ENCODE measurements at places on chromosomes 7 and 10.
A peak's percentile ranks its signal among the peaks of the same experiment; 100 is the strongest.

GRCh38 chr10:131270461-131271190 lies 40.9 kb downstream of the TCERG1L start:
- DNase-seq = no peak

DNA sequence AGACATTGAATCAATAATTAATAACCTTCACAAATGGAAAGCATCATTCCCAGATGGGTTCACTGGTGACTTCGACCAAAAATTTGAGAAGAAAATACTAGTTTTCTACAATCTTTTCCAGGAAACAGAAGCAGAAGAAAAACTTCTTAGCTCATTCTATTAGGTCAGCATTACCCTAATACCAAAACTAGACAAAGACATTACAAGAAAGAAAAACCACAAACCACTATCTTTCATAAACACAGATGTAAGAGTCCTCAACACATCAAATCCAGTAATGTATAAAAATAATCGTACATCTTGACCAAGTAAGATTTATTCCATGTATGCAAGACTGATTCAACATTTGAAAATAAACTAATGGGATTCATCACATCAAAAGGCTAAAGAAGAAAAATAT lies 64.0 kb upstream of the CDK1 start:
- no peak for DNase-seq

GRCh38 chr10:109978481-109978880 lies 29.3 kb upstream of the ADD3 start:
- peak; percentile 75 for DNase-seq

DNA sequence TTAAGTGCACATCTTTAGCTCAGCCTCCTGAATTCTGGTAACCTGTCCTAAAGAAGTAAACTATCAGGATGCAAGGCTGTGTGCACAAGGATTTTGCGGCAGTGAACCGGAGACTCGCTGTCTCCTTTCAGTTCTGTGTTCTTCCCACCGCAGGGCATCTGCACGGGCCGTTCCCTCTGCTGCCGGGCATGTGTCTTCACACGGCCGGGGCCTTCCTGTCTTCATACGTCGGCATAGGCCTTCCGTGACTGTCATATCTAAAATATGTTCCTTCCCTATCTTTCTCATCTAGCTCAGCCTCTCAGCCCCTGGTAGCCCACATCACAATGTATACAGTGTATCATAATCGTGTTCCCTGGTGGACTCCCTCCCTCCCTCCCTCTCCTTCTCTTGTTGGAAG lies 16.4 kb downstream of the PALD1 start:
- no peak for DNase-seq

DNA sequence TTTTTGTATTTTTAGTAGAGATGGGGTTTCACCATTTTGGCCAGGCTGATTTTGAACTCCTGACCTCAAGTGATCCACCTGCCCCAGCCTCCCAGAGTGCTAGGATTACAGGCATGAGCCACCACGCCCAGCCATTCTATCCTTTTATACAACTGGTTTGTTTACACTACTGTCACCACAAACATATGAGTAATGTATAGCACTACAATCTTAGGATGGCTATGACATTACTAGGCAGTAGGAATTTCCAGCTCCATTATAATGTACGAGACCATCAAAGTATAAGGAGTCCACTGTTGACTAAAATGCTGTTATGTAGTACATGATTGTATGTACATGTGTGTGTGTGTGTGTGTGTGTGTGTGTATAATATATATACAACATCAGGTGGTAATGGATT lies 1126.1 kb upstream of the LRRN3 start:
- DNase-seq = no peak

- no peak for DNase-seq
Observed at GRCh38 chr10:62390497-62391176, 16.5 kb downstream of the ZNF365 start.

- no peak for DNase-seq
Observed at GRCh38 chr7:73705551-73705920, 13.9 kb downstream of the STX1A start.

- no peak for DNase-seq
Observed at GRCh38 chr7:138125598-138126111, 49.4 kb downstream of the AKR1D1 start.

- no peak for DNase-seq
Observed at GRCh38 chr10:131480861-131481260, 169.3 kb upstream of the TCERG1L start.

DNA sequence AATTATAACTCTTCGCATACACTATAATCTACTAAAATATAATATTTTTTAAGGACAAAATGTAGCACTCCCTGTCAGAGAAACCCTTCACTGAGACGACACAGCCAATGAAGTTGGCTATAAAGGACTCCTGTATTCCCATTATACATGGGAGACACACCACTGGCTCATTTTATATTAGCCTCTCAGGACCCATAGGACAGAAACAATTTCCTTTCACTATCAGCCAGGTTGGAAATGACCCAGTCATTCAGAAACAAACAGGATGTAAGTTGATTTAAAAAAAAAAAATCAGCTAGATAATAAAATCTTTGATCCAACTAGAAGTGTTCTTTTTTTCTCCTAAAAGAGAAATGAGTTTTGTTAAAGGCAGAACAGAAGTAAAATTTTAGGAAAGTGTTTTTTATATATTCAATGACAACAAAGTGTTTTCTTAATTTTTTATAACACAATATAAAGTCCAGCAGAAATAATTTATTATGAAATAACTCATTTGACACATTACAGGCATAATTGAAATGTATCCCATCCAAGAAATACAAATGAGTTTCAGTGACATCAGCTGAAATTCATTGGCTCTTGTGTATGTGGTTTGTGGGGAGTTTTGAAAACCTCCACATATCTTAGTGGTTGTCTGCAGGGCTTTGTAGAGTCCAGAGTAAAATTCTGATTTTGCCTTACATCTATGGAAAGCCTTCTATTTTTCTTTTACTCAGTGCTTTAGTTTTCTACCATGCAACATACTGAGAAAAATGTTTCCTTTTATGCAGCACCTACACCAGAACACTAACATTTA lies 64.1 kb downstream of the CTTNBP2 start:
- no peak for DNase-seq

DNA sequence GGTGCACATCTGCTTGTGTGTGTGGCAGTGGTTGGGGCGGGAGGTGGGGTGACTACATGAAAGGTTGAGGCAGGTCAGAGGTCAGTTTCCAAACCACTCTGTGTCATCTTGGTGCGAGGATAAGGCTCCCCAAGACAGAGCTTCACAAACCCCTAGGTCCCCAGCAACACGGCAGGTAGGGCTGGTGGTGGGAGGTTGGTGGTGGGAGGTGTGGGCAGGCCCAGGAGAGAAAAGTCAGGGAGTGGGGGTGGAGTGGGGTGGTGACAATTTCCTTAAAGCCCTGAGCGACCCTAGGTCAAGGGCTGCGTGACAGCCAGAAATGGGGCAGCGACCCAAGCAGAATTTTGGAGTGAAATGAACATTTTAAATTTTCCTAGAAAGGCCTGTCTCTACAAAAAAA lies 1.6 kb upstream of the STRA8 start:
- no peak for DNase-seq

DNA sequence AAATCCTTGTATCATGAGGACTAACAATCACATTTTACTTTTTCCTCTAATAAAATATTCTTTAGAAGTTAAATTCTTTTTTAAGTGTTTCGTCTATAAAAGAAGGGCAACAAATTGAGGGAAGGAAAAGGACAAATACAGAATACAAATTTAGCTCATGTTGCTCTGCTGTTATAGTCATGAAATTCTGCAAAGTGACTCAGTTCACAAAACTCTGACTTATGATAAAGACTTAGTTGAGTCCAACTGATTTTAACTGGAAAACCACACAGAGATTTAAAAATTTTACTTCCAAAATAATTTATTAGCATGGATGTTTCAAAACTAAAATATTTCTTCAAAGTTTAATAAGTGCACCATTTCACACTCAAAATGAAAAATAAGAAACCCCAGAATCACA lies 75.0 kb upstream of the GPR22 start:
- DNase-seq = no peak

GRCh38 chr7:30738026-30738915 lies 13.7 kb upstream of the INMT start:
- no peak for DNase-seq

GRCh38 chr10:77397103-77397502 lies 240.5 kb downstream of the KCNMA1 start:
- DNase-seq = no peak

DNA sequence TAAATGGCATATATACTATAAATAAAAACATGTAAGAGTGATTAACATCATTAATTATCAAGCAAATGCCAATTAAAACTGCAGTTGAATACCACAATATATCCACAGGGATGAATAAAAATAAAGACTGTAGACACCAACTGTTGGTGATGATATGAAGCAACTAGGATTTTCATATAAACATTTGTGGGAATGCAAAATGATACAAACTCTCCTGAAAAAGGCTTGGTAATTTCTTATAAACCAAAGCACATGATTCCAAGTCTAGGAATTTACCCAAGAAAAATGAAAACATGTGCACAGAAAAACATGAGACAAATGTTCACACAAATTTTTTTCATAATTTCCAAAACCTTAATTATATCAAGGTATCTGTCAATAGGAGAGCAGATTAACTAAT lies 448.1 kb downstream of the ETV1 start:
- DNase-seq = no peak

DNA sequence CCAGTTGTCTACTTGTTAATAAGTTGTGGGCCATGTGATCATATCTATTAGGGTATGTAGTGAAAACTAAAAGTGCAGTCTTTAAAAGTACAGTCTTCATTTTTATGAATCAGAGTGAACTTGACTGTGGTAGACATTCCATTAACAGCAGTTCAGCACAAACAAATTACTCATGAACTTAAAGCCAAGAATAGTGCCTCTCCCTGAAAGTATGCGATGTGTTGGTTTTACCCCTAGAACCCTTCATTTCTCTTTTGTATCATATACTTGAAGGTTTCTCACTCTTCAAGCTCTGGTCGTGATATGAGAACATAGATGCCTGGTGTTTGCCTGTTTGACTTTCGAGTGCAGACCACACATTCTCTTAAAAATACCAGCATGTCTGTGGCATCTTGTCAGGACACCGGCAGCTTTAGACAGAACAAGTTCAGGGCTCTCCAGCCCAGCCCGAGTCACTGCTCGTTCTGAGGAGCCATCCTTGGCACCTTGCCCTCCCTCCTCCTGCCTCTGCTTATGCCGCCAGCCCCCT lies 159.3 kb downstream of the LCOR start:
- DNase-seq = no peak

- no peak for DNase-seq
Observed at GRCh38 chr10:13335881-13336280, 12.2 kb downstream of the SEPHS1 start.

GRCh38 chr10:97372233-97372875 lies 28.8 kb downstream of the RRP12 start:
- DNase-seq = no peak

GRCh38 chr10:101487399-101487798 lies 100.7 kb downstream of the POLL start:
- no peak for DNase-seq

DNA sequence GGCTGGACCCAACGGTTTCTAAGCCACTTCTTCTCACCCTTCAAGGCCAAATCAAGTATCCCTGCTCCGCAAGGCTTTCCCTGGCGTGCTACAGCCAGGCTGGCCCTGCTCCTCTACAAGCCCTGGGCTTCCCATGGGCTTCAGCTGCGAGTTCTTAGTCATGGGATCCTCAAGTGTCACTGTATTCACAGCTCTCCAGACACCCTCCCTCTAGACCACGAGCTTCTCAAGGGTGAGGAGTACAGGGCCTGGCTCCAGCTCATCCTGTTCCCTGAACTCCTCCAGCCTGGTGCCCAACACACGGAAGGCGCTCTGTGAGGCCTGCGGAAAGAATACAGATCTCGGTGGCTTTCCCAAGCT lies 38.8 kb downstream of the FAM53B start:
- no peak for DNase-seq

DNA sequence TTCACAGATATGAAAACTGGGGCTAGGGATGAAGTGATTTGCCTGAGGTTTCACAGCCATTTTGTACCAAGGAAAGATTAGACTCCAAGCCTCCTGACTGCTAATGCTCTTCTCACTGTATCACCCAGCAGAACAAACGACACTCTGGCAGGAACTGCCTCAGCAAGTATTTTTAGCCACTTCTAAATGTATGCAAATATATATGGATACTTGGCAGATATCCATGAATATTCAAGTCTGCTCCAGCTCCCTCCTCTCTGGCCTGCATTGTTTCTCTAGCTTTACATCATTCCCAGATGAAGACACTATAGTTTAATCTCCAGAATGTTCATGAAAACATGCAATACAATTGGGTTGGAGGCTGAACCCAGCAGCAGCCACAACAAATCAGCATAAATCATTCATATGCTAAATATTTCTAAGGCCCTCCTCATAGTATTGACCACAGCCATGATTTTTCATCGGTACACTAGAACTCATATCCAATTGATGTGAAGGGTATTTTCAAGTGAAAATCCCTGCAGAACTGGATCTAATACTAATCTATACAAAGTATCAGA lies 65.5 kb downstream of the HPSE2 start:
- DNase-seq = no peak

- DNase-seq = no peak
Observed at GRCh38 chr10:68625316-68625921, 65.3 kb downstream of the TET1 start.

GRCh38 chr10:77600640-77601039 lies 37.0 kb downstream of the KCNMA1 start:
- no peak for DNase-seq

- no peak for DNase-seq
Observed at GRCh38 chr7:80312139-80312661, 177.6 kb downstream of the GNAI1 start.

- no peak for DNase-seq
Observed at GRCh38 chr7:80764132-80764531, 125.7 kb downstream of the CD36 start.

DNA sequence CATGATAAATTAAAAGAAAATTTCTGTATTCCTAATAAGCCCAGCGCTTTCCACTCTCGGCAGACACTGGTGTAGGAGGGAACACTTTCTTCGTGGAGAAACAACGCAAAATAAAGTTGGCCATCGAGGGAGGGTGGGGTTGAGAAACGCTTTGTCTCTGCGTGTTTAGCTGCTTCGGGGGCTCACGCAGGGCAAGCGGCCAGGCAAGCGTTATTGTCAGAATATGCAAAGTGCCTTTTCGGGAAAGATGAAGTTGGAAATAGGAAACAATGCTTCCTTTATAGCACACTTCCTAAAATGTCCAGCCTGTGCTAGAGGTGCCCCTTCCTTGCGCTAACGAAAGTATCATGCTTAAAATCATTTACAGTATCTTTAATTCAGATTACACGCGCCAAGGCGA lies 1.9 kb upstream of the EBF3 start:
- DNase-seq = no peak

- DNase-seq = no peak
Observed at GRCh38 chr7:108067844-108068243, 62.3 kb downstream of the LAMB4 start.

All from suprapubic skin (tissue), 4 donors.